ENCODE measurements at places on chromosomes 2 and 18.

- DNase-seq, result no peak
Observed at GRCh38 chr18:21634588-21635199, 22.6 kb downstream of the SNRPD1 start.

DNA sequence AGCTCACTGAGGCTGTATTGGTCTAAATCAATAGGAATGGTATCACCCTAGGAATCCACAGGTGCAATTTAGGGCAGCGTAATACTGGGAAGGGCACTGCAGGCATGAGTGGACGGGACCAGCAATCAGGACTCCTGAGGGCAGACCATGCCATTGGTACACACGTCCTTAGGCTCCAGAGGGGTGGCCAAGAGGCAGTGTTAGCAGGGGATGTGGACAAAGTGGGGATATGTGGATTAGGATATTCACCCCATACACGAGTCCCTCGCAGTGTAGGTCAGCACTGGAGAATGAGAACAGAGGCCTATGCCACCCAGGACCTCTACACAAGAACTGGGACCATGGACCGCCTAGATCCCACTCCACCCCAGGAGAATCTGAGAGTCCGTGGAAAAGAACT lies 389.8 kb downstream of the BCL11A start:
- no peak for DNase-seq

GRCh38 chr18:74233933-74234325 lies 57.8 kb downstream of the CYB5A start:
- DNase-seq, result no peak

- peak; percentile 64 for DNase-seq
Observed at GRCh38 chr18:13611142-13611600, 115.2 kb downstream of the FAM210A start.

DNA sequence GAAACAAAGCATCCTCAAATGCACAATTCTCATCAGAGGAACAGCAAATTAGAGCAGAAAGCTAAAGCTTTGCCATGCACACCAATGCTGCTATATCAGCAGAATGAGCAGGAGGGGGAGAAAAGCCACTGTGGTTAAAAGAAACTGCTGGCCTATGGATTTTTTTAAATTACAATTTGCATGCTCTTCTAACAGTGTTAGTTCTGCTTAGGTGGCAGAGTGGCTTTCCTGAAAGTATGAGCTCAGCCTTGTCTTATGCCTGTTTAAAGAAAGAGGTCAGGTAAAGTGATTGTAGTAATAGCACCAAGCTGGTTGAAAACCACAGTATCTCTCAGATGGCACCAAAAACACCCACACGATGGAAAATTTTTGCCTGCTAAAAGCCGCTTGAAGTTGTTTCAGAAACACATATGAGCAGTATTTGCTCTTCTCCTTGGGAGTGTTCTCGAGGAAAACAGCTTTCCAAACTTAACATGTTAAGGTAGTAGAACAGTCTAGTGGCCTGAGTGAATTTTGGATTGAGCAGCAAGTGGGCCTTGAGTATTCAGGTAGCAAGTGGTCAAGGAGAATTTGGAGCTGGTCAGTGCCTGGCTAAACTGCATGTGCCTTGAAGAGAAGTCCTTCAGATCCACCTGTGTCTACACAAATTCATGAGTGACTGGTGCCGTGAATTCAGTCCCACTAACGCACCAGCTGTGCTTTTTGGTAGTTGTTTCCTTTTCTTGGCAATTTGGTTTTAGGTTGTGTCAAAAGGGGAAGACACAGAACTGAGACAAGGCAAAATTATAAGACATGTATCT lies 19.6 kb upstream of the NDUFV2 start:
- DNase-seq, result no peak

- no peak for DNase-seq
Observed at GRCh38 chr2:85397925-85398331, 12.2 kb downstream of the CAPG start.

GRCh38 chr2:233799716-233800115 lies 21.6 kb downstream of the MROH2A start:
- DNase-seq, result no peak

- DNase-seq, result no peak
Observed at GRCh38 chr2:152483276-152484063, 148.5 kb downstream of the FMNL2 start.

DNA sequence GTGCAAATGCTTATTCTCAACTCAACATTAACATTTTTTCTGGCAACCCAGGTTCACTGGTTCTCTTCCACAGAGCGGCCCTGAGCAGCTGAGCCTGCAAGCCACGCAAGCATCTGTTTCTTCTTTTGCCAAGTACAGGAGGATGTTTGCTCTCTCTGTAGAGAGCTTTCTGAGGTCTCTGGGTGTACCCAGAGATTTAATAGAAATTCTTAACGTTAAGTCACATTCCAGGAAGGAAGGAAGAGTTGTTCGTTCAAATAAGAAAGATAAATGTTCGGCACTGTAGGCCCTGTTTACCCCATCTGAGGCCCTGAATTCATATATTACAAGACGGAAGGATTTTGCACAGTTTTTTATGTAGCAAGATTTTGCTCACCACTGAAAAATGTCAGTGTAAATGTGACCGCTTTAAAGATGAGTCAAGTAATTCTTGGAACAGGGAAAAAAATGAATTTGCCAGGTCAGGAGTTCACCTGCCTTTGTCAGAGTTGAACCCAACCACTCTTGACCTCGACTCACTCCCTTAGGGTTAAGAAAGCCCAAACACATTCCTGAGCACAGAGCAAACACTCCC lies 30.1 kb downstream of the KCTD18 start:
- DNase-seq, result peak; percentile 59

DNA sequence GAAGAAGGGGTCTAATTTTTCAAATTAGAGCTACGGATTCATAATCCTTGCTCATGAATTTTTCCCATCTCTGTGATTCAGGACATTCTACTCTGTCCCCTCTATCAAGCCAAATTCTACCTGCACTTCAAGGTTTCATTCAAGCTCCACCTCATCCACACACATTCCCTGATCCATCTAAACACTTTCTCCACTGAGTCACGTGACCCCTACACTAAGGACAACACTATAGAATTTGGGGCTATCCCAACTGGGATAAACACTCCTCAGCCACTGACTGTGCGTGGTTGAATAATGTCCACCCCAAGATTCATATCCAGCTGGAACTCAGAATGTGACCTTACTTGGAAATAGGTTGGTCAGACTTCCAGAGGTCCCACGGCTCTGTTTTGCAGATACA lies 159.9 kb upstream of the ACVR2A start:
- DNase-seq, result no peak

GRCh38 chr2:27501042-27501441 lies 4.4 kb downstream of the GCKR start:
- no peak for DNase-seq

DNA sequence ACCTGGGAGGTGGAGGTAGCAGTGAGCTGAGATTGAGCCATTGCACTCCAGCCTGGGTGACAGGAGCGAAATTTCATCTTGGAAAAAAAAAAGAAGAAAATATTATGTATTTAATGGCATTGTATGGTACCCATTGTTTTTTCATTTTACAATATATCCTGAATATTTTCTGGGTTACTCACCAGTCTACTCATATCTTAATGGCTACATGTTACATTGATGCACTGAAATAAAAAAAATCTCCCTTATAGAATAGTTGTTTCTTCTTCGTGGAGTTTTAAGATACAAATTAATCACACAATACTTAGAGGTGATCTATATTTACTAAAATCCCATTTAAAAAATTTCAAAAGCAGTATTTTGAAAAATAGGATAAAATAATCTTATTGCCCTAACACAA lies 66.3 kb upstream of the XPO1 start:
- DNase-seq, result no peak

GRCh38 chr2:42267530-42267929 lies 93.5 kb downstream of the COX7A2L start:
- DNase-seq, result no peak

DNA sequence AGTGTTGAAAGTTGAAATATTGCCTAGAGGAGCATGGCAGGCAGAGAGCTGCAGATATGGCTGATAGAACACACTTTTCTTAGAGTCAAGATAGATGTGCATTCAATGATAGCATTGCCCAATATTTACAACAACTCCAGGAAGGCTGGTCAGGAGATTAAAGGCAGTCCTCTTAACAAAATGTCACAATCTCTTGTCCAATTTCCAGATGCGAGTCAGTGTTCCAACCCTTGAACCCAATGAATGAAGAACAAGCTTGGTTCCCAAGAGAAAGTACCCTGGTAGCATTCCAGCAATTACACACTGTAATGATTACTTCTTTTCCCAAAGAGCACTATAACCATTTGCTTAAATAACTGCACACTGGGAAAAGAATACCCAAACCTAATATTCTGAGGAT lies 839.4 kb upstream of the VRK2 start:
- no peak for DNase-seq

DNA sequence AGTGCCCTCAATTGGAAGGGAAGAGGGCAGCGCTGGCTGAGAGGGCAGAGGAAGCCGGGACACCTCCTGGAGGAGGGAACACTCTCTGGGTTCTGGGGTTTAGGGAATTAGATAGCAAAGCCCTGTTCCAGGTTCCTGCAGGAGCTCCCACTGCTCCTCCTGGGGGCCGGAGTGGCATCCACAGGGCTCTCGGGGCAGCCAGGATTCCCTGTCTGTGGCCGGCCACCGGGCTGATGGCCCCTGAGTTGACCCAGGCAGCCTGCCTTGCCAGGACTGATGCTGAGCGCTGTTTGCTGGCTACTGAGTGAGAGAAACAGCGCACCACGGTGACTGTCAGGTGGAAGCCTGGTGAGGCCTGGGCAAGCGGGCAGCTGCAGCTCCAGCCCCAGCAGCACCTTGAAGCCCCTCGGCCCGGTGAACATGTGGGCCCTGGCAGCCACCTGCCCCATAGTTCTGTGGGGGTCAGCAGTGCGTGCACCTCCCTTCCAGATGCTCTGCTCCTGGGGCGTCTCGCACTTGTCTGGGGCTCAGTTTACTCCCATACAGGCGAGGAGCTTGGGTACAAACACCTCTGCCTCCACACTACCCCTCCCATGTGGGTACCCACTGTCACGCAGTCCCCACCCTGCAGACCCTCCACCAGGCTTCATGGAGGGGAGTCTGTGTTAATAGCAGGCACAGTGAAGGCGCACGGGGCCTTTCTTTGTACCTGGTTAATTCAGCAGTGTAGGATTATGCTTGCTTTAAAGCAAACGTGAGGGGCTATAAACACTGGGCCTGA lies 7.7 kb upstream of the ALLC start:
- no peak for DNase-seq

- peak; percentile 13 for DNase-seq
Observed at GRCh38 chr18:1585881-1586488, 681.3 kb downstream of the ADCYAP1 start.

DNA sequence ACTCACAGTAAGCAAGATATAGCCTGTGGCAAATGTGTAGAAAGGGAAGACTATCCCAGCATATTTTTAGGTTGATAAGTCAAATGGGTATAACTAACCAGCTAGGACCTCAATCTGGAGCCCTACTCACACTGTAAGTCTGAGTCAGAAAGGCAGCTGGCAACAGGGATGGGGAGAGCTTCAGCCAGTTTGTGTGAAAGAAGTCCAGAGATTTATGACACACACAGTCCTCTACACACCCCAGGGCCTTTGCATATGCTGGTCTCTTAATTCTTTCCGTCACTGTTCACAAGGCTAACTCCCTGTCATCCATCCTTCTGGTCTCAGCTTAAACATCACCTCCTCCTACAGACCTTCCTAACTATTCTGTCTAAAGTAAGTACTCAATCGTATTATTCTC lies 5.9 kb upstream of the TCF4 start:
- no peak for DNase-seq

- peak; percentile 41 for DNase-seq
Observed at GRCh38 chr2:164145093-164145987, 409.5 kb upstream of the FIGN start.

GRCh38 chr2:72954376-72955227 lies 37.3 kb downstream of the EMX1 start:
- DNase-seq, result no peak

DNA sequence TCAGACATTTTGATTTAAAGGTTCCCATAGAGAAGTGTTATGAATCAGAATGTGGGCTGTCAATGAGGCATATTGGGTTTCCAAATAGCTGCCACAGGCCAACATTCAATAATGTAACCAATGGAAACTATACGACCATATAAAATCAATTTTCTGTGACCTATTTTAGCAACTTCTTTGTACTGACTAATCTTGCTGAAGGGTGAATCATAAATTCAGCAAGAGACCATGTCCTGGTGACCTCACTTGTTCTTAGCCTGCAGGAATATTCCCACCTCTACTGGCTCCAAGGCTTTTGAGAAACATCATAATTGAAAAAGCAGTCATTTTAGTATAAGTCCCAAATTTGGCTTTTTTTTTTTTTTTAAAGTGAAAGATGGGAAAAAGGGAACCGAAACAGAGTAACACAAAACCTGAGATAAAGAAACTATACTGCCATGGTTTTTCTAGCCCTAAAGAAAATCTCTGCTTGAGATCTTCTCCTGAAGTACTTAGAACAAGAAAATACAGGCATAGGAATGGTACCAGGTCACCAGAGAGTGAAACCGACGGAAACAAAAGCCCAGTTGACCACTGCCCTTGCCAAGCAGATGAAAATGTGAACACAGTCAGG lies 32.1 kb downstream of the PLEKHM3 start:
- peak; percentile 67 for DNase-seq

DNA sequence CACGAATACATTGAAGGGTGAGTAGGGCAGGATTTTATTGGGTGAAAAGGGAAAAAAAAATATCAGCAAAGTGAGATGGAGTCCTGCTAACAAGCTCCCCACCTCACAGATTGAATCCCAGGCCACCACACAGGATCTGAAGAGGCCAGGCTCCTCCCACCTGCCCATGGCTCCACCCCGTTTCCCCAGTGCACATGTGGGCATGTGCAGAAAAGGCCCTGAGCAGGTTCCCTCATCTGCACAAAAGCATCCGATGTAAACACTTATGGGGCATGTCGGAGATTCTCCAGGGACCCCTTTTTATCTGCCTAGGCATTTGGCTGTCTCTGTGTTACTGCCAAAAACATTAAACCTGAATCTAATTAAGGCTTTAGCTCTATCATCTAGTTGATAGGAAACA lies 35.2 kb downstream of the SKA1 start:
- DNase-seq, result no peak

- no peak for DNase-seq
Observed at GRCh38 chr18:79931475-79931874, 20.0 kb downstream of the SLC66A2 start.

DNA sequence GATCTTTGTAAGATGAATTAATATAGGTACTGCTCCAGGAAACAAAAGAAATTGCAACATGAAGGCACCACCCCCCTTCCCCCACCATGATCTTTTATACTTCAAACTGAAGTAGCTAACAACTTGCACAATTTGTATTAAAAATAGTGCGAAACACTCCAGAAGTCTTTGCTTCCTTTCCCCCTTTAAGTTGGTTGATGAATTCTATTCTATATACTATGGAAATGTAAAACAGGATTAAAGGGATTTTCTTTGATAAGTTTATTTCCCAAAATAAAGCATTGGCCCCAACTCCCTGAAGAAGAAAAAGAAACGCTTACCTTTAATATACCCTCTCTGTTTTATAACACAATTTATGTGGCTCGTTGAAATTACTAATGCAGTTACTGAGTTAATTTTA lies 227.1 kb downstream of the ARHGAP15 start:
- DNase-seq, result no peak

DNA sequence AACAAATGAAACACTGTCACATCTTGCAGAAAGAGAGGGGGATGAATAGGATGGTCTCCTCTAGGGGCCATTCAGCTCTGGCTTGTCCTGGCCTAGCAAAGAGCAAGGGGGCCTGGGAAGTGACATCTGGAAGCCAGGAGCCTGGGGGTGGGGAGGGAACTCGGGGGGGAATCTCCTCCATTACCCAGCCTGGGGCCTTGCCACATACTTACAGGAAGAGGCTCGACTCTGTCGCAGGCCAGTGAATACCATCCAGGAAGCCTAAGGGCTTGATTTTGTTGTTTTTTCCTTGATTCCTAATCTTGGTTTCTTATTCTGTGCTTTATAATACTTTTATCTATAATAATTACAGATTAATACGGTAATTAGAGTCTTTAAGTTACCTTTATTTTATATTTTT lies 797.5 kb upstream of the ID2 start:
- no peak for DNase-seq

Data from AG08395 (cell line).